NCI-H1092 treated with DMSO at 0.1 percent for 48 hours (cell line): ENCODE measurements at places on chromosomes 7 and 10.

GRCh38 chr10:128022261-128023196 is 103.7 kb downstream of the MKI67 start:
- no peak for DNase-seq

DNA sequence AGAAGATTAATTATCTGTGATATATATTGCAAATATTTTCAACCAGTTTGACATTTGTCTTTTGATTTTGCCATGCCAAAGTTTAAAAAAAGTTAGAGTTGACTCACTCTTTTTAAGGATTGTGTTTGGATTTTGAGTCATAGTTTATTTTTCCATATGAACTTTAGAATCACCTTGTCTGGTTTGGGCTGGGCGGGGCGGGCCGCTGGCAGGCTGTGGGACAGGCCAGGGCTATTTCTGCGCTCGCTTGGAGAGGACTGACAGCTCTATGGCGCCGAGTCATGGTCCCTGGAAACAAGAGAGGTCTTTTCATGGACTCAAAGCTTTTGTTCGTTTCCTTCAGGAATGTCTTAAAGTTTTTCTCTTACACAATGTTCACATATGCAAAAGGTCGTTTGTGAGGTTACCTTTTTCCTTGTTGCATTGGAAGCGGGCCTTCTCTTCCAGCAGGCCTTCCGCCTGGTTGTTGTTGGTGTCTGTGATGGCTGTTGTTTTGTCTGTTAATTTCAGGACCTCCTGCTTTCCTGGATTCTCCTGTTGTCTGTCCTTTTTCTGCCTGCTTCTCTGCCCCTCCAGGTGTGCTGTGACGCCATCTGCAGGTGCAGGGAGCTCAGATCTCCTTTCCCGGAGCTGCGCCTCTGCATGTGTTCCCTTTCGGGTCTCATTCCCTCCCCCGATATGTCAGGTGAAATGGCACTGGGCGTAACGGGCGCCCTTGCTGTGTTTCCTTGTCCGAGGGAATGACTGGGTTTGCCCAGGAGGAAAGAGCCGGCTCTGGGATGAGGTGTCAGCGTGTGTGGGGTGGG is 53.8 kb downstream of the INPP5A start:
- no peak for DNase-seq

DNA sequence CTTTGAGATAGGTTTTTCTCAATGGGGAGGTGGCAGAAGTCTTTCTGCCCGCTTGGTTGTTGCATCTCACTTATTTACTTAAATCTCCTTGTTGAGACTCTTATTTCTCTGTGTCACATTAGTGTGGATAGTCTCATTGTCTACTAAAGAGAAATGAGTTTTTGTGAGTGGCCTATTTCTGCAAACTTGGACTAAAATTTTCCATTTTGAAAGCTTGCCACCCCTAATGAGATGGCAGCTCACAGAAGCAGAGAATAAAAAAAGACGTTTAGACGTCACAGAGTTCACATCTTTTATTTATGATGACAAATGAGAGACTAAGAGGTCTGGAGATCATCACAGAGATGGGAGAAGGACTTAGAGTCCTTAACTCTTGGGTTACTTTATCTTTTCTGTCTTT is 262.7 kb upstream of the PHYHIPL start:
- DNase-seq = no peak

DNA sequence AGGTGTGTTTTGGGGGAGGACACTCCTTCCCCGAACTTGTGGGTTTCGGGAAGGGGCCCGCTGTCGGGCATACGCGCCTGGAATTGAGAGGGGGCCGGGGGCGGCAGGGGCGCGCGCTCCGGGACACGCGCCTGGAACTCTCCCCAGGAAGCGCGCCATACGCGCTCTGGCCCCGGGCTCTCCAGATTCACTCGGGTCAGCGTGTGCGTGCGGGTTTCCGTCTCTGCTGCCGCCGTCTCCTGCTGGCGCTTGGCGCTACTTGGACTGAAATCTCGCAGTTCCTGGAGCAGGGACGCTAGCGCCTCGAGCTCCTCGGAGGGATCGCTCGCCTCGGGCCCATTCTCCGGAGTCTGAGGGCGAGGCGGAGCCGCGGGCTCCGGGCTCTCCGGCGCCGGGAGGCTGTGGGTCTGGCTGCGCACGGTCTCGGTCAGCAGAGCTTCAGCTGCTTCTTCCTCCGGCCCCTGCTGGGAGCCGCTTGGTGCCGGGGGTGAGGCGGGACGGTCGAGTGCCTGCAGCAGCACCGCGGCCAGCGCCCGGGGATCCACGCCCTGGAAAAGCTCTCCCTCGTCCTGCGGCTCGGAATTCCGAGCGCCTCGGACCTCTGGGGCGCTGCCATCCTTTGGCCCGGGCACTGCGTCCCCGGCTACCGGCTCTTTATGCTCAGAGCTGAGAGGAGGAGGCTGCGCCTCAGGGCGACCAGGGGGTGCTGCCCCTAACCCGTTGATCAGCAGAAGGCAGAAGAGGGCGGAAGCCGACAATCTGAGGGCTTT is 1.1 kb downstream of the VGF start:
- DNase-seq = no peak
